Suppressor macrophage treated with lipopolysaccharide for 1 hour (primary cell): ENCODE measurements at places on chromosomes 3 and 15.

DNA sequence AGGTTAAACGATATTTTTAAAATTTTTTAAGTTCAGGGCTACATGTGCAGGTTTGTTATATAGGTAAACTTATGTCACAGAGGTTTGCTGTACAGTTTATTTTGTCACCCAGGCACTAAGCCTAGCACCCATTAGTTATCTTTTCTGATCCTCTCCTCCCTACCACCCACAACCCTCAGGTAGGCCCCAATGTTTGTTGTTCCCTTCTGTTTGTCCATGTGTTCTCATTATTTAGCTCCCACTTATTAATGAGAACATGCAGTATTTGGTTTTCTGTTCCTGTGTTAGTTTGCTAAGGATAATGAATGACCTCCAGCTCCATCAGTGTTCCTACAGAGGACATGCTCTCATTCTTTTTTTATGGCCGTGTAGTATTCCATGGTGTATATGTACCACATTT is 14.9 kb downstream of the FAM162A start:
- DNase-seq: no peak

DNA sequence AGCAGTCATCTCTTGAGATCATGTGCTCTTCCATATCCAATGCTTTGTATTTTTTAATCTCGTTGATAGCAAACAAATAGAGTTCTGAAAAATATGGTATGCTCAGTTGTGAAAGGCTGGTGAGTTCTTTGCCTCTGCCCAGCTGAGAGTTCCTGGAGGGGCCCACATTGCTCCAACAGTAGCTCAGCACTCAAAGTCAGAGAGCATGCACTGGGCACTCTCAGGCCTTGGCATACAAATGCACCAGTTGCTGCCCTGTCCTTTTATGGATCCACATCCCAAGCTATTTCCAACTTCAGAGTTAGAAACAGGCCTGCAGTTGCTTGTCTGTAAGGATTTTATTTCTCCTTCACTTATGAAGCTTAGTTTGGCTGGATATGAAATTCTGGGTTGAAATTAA is 181.7 kb upstream of the CHRNA7 start:
- DNase-seq: no peak

DNA sequence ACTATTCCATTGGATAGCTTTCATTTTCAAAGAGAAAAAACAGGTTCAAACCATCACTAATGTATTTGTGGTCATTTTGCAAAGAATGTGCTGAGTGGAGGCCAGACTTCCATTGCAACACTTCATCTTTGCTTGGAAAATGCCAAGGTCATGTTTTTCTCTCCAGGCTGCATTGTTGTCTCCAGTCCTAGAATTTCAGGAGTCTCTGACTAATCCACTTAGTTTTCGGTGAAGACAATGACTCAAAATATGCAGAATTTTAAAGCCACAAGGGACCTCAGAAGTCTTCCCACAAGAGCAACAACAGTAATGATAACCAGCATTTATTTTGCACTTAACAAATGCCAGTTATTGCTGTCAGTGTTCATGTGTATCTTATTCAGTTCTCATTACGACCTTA is 277.0 kb downstream of the RYR3 start:
- no peak for DNase-seq

- no peak for DNase-seq
Observed at GRCh38 chr3:159451482-159451881, 537.2 kb upstream of the IL12A start.

GRCh38 chr3:71016178-71016845 is 567.2 kb downstream of the FOXP1 start:
- no peak for DNase-seq

DNA sequence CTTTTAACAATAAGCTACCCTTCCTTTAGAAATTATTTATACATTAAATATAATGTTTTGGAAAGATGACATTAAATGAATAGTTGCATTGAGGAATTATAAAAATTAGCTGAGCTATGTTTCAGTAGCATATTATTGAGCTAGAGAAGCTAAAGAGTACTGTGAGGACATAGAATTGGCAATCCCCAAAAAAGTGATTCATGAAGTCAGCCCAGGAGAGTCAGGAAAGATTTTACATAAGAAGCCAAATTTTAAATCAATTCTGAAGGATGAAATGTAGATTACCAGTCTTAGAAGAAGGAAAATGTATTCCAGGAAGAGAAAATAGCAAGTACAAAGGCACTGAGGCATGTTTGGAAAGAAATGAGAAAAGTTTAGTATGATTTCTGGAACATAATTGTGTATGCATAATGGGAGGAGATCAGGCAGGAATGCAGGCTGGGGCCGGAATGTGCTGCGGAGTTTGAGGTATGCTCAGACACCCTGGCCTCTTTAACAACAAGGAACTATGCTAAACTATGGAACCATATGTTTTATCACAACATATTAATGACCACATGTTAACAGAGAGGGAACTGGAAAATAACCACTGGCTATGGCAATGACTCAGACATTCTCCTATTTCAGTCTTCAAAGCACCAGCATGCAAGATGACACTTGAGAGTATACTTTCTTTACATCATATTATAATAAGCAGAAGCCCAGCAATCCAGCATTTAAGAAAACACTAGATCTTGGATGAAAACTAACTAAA is 103.3 kb upstream of the COL8A1 start:
- peak; percentile 18 for DNase-seq

DNA sequence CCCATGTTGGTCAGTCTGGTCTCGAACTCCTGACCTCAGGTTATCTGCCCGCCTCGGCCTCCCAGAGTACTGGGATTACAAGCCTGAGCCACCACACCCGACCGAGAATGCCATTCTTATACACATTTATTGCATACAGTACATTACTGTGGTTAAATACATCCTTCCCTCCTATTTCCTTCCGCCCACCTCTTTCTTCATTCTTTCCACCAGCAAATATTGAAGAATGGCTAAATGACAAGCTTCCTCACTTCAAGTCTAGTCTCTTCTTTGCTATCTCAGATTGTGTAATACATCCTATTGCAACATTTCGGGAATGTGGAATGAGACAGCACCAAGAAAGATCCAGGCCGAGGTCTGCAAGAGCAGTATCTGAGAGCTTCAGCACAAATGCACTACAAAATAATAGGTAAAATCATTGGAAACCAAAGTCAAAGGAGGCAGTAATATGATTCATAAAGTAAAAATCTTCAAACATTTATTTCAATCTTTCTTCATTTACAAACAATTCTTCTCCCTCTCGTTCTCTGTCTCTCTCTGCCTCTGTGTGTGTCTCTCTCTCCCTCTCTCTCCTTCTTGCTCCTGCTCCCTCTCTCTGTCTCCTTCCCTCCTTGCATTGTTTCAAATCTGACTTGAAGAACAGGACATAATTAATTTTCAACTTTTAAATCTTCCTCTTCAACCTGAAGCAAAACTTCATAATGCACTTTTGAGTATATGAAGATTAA is 94.7 kb upstream of the TGFBR2 start:
- peak; percentile 84 for DNase-seq

- DNase-seq: no peak
Observed at GRCh38 chr3:101166150-101166549, 154.2 kb downstream of the IMPG2 start.

GRCh38 chr3:12479919-12480427 is 4.3 kb upstream of the TSEN2 start:
- DNase-seq: peak; percentile 59

- peak; percentile 94 for DNase-seq
Observed at GRCh38 chr3:196643201-196643749, 3.8 kb downstream of the NRROS start.

- no peak for DNase-seq
Observed at GRCh38 chr3:67557848-67558355, 96.5 kb downstream of the SUCLG2 start.

GRCh38 chr15:83094583-83094982 is 12.9 kb upstream of the TM6SF1 start:
- no peak for DNase-seq

GRCh38 chr15:60480888-60481287 is 1.9 kb upstream of the ICE2 start:
- no peak for DNase-seq
